Uterus (tissue), 4 donors: ENCODE measurements at places on chromosomes 11 and 22.

- no peak for DNase-seq
Measured at GRCh38 chr11:88704485-88704884, 361.3 kb downstream of the GRM5 start.

- no peak for DNase-seq
Measured at GRCh38 chr22:44266796-44267760, 45.7 kb downstream of the SHISAL1 start.

DNA sequence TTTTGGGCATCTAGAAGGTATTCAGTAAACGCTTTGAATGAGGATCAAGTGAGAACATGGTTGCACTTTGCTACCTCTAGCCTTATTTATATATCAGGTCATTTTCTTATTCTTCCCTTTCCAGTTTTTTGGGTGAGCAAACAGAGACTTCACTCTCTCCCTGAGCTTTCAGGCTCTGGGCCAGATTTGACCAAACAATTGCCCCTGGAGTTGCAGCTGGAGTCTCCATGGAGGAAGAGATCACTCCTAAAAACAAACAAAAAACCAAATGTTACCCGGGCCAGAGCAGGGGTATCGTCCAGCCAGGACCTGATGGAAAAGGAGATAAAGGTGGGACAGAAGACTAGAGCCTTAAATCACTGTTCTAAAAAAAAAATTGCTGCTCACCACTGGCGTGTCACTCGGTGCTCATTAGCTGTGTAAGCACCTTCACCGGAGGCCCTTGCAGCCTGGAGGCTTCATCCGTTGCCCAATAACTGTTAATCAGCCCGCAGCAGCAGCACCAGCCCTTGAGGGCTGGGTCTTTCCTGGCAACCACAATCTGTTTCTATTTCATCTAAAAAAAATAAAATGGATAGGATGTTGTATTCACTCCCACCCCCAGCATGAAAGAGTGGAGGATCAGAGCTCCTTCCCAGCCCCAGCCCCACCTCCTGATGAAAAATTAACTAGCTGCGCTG is 125.0 kb downstream of the PKNOX2 start:
- no peak for DNase-seq

DNA sequence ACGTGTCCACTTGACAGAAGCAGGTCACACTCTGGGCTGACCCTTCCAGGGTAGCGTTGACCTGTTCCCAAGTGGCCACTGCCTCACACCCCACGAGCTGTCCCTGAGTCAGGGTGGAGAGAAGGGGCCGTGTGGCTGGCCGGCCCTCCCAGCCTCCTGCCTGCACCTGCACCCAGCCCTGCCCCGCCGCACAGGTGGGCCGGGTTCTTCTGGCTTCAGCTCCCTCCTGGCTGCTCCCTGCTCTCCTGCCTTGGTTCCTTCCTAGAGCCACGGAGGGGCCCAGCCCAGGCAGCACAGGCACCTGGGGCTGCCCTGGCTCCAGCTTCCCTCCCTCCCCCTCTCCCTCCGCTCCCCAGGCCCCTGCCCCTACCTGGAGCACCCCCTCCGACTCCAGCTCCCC is 42.3 kb downstream of the MOB2 start:
- DNase-seq, result no peak

GRCh38 chr11:133981156-133981555 is 24.4 kb upstream of the IGSF9B start:
- DNase-seq, result peak; percentile 58

DNA sequence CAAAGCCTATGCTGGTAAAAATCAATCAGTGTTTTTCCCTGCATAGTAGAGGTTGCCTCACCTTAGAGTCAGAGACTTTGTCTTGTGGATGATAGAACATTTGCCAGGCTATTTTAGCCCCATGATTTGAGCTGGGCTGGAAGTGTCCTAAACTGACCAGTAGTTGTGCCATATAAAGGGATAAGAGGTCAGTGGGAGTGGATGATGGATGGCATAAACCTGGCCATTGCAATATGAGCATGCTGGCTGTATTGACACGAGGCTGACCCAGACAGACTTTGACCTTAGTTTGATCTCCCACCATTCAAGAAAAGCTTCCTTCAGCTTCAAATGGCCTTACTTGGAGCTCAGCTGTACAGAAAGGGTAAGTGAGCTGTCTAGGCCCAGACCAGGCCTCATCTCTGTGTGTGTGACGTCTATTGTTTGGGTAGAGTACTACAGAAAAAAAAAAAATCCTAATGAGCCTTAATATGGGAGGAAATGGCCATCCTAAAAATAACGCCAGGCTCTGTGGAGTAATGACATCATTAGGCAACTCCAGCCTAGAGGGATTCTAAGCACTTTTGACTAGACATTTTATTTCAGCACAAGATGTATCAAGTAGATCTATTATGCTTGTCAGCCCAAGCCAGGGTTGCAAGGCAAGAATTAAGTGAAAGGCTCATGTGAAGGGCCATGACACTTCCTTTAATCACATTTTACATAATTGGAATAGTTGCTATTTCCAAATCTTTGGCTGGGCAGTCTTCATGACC is 51.3 kb upstream of the CADM1 start:
- no peak for DNase-seq

DNA sequence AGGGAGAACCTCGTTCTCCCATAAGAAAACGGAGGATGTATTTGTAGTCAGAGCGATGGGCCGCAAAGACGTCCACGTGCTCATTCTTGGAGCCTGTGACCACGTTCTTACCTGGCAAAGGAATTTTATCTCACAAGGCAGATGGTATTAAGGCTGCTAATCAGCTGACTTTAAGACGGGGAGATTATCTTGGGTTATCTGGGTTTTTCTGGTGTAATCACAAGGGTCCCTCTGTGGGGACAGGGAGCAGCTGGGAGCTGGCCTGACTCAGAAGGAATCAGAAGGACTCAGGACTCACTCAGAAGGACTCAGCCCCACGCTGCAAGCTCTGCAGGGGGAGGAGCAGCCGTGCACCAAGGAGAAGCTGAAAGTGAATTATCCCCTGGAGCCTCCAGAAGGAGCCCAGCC is 7.5 kb upstream of the SIGIRR start:
- no peak for DNase-seq

DNA sequence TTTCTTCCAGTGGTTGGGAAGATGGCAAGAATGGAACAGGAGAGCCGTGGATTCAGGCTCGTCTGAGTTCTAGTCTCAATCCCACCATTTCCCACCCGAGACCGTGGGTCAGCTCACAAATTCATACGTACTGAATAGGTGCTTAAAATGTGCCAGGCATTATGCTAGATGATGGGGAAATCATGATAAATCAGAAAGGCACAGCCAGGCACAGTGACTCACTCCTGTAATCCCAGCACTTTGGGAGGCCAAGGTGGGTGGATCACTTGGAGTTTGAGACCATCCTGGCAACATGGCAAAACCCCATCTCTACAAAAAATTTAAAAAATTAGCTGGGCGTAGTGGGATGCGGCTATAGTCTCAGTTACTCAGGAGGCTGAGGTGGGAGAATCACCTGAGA is 7.1 kb downstream of the TRIOBP start:
- no peak for DNase-seq

DNA sequence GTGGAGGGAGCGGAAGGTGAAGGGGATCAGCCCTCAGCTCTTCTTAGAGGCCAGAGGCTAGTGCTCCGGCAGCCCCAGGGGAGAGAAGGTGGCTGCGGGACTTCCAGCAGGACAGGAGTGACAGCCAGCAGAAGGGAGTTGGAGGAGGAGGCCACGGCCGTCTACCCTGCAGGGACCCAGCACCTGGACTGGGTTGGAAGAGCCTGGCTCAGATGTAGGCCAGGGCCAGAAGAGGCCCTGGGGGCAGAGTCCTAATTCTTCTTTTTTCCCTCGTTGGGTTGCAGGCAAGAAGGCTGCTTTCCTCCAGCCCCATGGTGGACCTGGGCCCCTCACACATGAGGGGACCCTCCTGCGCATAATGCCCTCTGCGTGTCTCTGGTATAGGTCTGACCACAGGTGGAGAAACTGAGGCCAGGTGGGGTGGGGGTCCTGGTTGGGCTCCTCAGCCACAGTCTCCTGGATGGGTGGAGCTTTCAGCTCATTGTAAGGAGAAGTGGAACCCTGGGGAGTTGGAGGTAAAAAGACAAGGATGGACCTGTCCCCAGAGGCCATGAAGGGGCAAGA is 2.3 kb upstream of the MCAM start:
- DNase-seq, result no peak

DNA sequence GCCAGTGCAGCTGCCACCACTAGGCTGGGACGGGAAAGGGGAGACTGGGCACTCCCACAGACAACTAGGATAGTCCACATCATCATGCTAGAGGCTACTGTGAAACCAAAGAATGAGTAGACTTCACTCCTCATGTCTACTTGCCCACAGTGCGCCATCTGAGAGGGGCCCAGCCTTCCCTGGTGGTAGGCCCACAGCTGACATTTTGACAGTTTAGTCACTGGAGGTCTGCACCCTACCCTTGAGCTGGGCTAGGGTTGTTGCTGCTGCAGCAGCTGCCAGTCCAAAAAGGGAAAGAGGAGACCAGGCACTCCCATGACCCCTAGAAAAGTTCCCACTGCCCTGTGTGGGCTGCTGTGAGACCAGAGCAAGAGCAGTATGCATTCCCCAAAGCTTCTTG is 141.2 kb downstream of the DLG2 start:
- DNase-seq, result no peak

GRCh38 chr22:17257121-17258001 is 38.1 kb upstream of the ADA2 start:
- no peak for DNase-seq

DNA sequence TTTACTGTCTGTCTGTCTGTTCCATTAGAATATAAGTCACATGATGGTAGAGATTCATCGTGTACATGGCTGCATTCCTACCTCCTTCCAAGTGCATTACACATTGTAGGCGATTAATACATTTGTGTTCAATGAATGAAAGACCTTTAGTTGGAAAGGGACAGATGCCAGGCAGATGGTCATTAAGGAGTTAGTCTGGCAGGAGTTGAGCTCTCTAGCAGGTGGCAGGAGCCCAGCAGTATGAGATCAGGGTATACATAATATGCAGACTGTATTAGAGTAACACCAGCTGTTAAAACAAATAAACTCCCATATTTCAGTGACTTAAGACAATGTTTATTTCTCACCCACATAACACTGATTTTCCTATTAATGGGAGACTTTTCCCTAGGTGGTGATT is 147.7 kb upstream of the LARGE1 start:
- DNase-seq, result no peak

- DNase-seq, result no peak
Measured at GRCh38 chr22:34588871-34589545, 476.9 kb upstream of the ISX start.

GRCh38 chr22:19148417-19149046 is 1.6 kb downstream of the GSC2 start:
- DNase-seq, result no peak

- peak; percentile 51 for DNase-seq
Measured at GRCh38 chr11:134275534-134276395, at the start of gene GLB1L3. TSS of gene GLB1L3 (plus strand) at chr11:134276379. CDS start at chr11:134276741, 362 bp downstream.

GRCh38 chr22:24580276-24580675 is 12.6 kb downstream of the LRRC75B start:
- no peak for DNase-seq

DNA sequence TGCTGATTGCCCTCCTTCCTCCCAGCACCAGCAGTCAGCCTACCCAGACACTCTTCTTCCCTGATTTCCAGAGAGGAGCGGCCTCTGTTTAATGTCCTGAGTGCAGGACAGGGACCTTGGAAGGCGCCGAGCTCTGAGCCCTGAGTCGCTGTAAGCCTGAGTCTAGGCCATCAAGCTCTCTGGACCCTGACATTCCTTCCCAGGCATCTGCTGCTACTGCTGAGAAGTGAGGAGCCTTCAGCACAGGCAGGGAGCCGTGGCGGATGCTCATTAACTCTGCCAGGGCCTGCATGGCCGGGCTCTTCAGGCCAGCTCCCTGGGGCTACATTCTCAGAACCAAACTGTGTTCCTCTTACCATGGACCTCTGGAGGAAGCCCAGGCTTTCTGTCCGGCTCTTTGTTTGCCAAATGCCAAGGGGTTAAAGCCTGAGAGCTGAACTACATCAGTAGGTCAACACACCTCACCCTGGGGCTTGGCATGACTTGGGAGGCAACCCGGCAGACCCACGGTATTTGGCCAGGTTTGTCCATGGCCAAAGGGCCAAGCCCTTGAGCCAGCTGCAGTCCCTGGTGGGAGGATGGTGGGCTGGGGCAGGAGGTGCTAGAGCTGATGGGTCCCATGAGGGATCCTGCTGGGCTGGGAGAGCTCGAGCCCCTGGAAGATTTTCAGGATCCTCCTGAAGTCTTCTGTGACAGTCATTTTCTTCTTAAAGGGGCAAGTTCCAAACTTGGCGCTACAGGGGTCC is 721.4 kb downstream of the BRD1 start:
- DNase-seq, result no peak

GRCh38 chr11:64544616-64545296 is 46.3 kb upstream of the SLC22A12 start:
- DNase-seq, result no peak

GRCh38 chr11:4682623-4683419 is 14.8 kb downstream of the OR51E2 start:
- no peak for DNase-seq

- no peak for DNase-seq
Measured at GRCh38 chr11:65207918-65208784, 26.4 kb downstream of the CAPN1 start.

- DNase-seq, result no peak
Measured at GRCh38 chr11:63603180-63603518, 11.1 kb downstream of the PLAAT3 start.

DNA sequence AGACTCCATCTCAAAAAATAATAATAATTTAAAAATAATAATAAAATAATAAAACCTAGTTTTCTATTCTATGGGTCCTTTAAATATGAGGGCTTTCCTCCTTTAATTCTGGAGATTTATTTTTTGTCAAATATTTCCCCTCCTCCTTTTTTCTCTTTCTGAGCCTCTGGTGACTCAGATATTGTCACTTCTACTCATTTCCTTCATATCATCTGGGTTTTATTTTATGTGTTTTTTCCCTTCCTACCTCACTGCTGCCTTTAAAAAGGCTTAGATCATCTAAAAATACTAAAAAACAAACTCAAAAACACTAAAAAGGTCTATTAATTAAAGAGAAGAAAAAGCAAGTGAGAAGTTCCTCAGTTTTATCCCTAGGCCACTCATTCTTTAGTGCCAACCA is 138.9 kb downstream of the SPON1 start:
- no peak for DNase-seq

- DNase-seq, result peak; percentile 21
Measured at GRCh38 chr11:106077609-106078455, at the start of gene AASDHPPT. TSS of gene AASDHPPT (plus strand) at chr11:106077662. CDS start at chr11:106077711, 49 bp downstream.

DNA sequence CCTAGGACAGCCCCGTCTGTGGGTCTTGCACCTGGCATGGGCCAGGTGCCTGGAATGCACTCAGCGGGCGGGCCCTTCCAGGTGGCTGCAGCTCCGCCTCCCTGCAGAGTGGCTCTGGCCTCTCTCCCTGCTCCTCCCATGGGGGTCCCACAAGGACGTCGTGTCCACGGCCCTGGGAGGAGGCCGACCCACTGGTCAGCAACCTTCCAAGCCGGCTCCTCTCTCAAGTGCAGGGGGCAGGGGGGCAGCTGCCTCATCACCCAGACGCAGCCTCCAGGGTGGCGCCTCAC is 41.9 kb downstream of the CERK start:
- DNase-seq, result no peak

DNA sequence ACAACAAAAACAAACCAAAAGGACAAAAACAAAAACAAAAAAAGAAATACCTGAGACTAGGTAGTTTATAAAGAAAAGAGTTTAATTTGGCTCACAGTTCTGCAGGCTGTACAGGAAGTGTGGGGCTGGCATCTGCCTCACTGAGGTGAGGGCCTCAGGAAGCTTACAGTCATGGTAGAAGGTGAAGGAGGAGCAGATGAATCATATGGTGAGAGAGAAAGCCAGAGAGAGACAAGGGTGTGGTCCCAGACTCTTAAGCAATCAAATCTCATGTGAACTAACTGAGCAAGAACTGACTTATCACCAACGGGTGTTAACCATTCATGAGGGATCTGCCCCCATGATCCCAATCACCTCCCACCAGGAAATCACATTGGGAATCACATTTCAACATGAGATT is 58.8 kb upstream of the ZBED5 start:
- DNase-seq, result no peak
